ENCODE measurements at places on chromosomes 11 and 22.
A peak's percentile ranks its signal among the peaks of the same experiment; 100 is the strongest.

DNA sequence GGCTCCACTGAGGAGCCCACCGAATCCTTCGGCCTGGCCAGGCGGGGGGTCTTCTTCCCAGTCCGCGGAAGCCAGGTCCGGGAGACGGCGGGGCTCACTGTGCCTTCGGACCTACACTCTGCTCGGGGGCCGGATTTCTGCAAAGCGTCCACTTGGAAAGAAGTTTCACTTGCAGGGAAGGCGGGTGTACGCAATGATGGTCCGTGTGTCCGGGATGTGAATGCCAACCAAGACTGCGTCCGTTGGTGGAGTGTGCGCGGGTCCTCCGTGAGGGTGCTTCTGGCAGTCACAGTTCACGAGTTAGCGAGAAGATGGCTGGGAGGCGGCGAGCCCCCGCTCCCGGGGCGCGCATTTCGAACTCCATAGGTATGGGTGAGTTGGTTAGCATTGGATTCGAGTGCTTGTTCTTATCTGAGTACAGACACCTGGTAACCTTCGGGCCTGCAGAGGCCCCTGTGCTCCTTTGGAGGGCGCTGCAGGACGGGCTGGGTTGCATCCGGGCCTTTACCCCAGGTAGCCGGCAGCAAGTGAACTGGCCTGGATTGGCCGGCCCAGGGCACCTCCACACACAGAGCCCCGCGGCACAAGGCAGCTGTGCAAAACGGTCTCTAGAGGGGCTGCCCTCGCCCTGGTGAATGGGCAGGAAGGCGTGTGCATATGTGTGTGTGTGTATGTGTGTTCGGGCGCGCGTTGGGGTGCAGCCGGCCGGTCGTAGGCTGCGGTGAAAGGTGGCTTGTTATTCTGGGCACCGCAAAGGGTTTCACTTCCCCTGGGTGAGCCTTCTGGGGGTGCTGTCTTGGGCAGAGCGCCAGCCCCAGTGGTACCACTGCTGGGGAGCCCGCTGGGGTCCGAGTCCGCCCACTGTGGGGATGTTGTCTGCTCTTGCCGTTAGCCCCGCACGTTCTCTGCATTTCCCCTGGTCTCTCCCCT is 13.3 kb upstream of the CYP2R1 start:
- no peak for DNase-seq

DNA sequence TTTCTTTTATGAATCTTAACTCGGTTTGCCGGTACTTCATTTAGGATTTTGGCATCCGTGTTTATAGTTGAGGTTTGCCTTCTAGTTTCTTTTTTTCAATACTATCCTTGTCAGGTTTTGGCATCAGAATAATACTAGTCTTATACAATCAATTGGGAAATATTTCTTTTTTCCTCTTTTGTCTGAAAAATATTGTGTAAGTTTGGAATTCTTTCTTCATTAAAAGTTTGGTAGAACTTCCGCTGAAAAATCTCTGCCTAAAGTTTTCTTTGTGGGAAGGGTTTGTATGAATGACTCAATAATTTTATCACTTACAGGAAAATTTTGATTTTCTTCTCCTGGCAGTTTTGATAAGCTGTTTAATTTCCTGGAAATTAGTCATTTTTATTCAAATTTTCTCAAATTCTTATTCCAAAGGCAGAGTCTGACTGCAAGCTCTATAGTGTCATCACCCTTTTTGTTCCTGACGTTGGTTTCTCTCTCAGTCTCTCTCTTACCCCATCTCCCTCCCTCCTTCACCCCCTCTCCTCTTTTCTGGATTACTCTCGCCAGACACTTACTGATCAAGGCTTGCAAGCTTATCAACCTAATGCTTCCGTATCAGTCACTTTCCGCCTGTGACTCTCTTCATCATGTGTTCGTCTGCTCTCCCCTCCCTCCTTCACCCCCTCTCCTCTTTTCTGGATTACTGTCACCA is 555.7 kb downstream of the TBC1D22A start:
- no peak for DNase-seq

DNA sequence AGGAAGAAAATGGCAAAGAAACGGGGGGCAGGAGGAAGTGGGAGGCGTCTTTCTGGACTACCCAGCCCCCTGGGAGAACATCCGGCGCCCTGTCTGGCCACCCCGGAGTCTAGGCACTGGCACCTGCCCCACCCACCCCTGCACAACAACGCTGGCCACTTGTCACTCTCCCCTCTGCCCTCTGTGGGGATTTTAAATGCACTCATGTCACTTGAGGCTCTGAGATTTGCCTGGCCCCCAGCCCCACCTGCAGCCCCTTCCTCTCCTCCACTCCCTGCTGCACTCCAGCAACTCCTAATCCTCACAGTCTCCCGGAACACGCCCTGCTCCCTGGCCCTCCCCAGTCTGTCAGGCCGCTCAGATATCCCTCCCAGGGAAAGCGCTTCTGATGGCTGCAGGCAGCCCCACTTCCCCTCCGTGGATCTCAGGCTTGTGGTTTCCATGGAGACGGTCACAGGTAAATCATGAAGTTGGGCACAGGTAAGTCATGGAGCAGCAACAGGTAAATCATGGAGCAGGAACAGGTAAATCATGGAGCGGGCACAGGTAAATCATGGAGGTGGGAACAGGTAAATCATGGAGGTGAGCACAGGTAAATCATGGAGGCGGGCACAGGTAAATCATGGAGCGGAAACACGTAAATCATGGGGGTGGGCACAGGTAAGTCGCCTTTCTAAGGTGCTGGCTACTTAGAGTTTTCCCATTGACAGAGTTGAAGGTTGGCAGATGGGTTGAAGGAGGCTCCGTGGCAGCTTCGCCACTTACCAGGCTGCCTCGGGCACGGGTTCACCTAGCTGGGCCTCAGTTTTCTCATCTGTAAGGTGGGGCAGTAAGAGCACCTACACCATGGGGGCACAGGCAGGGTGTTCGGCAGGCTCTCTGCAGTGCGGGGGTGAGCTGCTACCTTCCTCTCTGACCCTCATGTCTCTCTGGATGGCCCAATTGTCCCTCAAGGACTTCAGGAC is 79.0 kb upstream of the SHISAL1 start:
- DNase-seq: no peak

DNA sequence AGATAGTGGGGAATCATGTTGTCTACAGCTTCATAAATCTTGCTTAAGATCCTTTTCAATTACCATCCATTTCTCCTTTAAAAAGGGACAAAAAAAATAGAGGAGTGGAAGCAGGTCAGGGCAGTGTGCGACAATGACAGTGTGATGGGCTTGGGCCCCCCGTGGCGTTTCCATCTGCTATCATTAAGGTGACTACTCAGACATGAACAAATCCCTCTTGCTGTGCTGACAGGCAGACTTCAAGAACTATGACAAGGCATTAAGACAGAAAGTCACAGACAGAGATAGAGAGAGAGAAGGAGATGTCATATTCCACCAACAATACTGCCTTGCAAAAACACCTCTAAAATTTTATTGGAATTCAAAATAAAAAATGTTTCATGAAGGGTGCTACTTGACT is 263.2 kb downstream of the DCDC1 start:
- DNase-seq: no peak

- peak; percentile 77 for DNase-seq
Measured at GRCh38 chr22:50030297-50031188, 18.0 kb upstream of the IL17REL start.

DNA sequence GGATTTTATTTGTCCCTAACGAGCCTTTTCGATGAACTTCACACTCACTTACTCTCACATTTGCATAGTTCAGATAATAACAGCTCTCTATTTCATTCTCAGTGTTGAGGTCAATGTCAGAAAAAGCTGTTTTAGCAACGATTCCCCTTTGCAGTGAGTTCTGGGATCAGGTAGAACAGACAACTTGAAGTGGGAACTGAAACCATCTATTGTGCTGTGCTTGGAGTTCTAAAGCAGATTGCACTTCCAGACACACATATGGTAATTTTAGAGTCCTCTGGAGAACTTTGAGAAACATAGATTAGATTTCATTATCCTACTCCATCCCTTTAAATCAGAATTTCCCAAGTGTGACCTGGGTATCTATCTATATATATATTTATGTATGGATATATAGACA is 124.6 kb upstream of the BLID start:
- no peak for DNase-seq

DNA sequence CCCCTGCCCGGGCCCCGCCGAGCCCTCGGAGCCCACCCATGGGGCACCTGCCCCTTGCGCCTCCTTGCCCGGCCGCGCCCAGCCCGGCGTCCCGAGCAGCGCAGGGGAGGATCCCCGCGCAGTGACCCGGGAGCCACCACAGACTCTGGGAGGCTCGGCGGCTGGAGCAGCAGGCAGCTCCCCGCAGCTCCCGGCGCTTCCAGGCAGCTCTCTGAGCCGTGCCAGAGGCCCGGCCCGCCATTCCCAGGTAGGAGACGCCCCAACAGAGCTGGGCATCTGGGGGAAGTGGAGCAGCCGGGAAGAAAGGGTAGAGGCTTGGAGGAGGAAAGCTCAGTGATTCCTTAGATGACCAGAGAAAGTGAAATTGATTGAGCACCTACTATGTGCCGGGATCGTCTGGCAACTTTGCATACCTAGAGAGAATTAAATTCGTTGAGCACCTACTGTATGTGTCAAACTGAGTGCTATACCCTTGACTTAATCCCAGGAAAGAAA is 670 bp downstream of the RASD2 start:
- peak; percentile 27 for DNase-seq

DNA sequence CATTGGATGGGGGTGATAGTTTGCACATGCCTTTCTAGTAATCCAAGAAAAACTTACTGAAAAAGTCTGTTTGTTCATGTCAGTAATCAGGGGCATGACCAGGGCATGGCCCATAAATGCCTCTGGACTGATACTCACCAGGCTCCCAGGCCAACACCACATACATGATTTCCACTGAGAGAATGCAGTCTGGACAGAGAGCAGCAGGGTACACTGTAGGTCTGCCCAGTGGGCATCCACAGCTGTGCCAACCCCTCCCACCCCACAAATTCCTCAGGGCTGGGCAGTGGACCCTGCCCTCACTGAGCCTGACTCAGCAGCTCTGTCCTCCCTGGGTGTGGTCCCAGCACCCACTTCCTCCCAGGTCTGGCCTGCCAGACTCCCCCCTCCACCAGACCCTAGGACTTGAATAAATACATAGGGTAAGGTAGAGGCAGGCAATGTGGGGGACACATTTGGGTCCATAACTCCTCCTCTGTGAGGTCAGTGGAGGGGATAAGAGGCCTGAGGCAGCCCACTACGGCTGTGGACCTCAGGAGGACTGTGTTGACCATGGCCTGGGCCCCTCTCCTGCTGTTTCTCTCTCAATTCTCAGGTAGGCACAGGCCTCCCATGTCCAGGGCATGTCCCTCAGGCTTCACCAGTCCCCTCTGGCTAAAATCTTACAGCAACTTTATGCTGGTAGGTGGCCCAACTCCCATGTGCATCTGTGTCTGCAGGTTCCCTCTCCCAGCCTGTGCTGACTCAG is 92.2 kb upstream of the TOP3B start:
- no peak for DNase-seq

DNA sequence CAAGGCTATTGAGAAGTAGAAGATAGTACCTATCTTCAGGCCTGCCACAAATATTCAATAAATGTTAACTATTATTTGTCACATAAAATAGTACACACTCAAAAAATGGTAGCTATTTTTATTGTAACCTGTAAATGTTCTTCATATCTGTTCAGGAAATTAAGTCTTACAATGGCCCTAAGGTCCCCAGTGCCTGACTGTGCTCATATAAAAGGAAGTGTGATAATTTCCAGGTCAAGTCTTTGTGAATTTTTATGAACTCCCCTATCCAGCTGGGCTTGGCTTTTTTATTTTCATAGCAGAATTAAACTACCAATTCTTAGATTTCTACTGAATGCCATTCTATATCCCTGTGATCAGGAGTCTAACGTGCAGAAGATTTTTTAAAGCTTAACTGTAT is 284.2 kb upstream of the PITPNB start:
- DNase-seq: no peak

DNA sequence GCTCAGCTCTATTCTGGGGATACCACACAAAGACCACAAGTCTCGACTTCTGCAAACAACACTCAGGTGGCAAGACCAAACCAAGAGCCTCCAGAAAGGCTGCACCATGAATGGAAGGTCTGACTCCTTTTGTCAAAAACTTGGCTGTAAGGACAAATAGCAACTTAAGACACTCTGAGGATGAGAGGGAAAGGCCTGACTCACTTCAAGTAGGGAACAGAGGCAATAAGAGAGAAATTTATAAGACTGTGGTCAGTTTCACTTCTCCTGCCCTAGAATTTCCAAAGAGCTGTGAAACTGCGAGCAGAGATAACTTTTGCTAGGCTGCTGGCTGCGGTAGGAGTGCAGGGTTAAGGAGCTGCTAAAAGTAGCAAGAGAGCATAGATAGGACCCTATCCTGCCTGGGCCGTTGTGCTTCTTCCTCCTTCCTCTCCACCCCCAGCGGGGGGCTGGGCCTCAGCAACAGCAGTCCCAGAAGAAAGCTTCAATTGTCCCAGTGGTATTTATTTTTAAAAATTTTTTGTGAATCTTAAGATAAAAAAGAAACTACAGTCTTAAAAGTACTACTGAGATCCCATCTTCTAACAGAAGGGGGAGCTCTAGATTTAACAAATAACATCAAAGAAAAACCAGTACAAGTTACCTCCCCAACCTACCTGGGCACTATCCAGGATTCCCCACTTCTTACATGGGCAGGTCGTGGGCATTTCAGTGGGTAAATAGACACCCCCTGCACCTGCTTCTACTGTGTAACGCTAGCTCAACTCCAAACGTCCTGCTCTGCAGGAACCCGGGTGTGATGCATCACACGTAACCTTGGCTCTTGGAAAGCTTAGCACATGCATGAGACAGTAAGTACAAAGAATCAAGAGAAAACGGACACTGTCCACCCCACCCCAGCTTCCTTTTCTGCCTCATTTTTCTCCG is 66.4 kb downstream of the SGSM3 start:
- peak; percentile 65 for DNase-seq

- DNase-seq: no peak
Measured at GRCh38 chr11:132045107-132045506, 674.7 kb downstream of the NTM start.

- no peak for DNase-seq
Measured at GRCh38 chr11:15048616-15049015, 24.8 kb upstream of the CALCB start.

- no peak for DNase-seq
Measured at GRCh38 chr11:111026241-111026640, 219.3 kb upstream of the POU2AF2 start.

GRCh38 chr22:28608546-28608945 is 71.1 kb downstream of the TTC28 start:
- DNase-seq: no peak

GRCh38 chr22:23537416-23537815 is 42.7 kb downstream of the IGLL1 start:
- DNase-seq: no peak

DNA sequence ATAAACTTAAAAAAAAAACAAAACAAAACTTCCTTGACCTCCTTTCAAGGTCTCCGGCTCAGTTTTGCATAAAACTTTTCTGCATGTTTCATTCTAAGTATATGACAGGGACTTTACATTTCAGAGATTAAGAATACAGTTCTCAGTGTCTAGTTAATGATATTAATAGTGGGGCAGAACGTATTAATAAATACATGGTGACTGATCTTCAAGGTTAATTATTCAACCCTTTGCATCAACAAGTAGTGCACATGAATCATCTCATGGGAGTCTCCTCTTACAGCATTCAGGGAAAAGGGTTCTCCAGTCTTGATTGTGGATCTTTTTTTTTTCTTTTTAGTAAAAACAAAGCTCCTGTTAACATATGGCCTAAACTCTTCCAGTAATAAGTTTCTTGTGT is 146.8 kb downstream of the KIRREL3 start:
- peak; percentile 13 for DNase-seq
